Stimulated activated naive CD4-positive, alpha-beta T cell (primary cell): ENCODE measurements at places on chromosomes 11 and 22.

DNA sequence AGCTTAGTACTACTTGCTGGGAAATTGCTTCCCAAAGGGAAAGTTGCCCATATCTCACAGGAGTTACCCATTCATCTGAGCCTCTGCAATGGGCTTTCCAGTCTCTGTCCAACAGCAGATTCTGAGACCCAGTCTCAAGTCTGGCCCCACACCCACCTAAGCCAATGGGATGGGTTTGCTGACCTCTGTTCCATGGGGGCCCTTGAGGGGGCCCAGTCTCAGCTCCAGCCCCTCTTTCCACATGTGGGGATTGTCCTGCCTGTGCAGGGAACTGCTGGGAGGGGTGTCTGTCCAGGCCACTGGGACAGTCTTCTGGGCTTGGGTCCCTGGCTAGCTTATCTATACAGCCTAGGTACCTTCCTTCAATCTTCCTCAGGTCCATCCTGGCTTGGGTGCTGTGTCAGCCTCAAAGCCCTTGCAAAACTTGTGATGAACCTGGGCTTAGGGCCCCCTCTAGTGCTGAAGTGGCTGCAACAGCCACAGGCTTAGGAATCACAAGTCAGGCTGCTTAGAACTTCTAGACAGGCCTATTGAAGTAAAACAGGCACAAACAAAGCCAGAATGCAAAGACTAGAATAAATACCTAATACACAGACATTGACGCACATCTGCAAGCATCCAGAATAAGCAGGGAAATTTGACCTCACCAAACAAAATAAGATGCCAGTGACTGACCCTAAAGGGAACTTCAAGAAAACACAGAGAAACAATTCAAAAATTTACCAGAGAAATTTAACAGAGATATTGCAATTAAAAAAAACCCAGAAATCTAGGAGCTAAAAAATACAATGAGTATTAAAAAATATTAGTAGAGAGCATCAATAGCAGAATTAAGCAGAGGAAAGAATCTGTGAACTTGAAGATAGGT lies 11.7 kb upstream of the PATL1 start:
- peak; percentile 25 for DNase-seq

GRCh38 chr11:132154781-132155180 lies 784.4 kb downstream of the NTM start:
- no peak for DNase-seq

DNA sequence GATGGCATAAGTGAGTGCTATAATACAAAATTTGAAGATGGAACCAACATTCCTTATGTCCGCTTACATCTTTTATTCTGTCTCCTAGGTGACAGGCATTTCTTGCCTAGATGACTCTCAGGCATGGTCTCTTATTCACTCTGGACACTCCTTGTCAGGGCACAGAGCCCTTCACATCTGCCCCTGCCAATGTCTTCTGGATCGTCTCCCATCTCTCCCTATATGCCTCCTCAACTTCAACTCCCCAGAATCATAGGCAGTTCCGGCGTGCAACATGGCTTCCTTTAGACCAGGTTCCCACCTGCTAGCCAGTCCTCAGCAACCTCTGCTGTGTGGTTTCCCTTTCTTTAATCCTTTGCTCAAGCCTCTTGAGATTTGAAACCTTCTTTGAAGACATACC lies 300.9 kb downstream of the TENM4 start:
- DNase-seq, result no peak

DNA sequence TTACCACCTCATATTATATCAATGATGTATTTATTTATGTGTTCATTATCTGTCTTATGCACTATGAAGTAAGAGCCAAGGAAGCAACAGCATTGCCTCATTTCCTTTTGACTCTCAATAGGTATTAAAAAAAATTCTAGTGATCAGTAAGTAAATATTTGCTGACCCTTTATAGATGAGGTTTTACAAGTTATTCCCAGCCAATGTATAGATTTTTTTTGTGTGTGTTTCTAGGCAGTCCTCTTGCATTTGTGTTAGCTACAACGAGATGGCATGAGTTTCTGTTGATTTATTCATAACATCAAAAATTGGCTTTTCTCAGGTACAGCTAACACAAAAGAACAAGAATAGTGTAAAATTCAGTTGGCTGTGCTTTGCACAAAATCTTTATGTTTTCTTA lies 4.7 kb downstream of the OR1S2 start:
- no peak for DNase-seq

- no peak for DNase-seq
Observed at GRCh38 chr11:116217441-116217840, 555.3 kb downstream of the BUD13 start.
